ENCODE measurements at places on chromosomes 4 and X.

DNA sequence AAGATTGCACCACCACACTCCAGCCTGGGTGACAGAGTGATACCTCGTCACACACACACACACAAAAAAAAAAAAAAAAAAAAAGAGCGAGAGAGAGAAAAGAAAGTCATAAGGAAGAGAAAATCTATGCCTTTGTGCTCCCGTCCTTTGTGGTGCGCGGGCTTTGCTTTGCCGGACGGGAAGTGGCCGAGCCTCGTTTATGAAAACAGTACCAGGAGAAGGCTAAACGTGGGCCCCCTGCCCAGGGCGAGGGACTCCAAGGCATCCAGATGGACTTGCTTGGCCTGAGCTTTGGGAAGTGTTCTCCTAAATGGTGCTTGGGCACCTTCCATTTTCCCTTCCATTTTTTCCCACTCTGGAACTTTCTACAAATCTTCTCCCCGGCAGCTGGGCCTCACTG, 109.3 kb upstream of the LRPAP1 start:
- no peak for DNase-seq

DNA sequence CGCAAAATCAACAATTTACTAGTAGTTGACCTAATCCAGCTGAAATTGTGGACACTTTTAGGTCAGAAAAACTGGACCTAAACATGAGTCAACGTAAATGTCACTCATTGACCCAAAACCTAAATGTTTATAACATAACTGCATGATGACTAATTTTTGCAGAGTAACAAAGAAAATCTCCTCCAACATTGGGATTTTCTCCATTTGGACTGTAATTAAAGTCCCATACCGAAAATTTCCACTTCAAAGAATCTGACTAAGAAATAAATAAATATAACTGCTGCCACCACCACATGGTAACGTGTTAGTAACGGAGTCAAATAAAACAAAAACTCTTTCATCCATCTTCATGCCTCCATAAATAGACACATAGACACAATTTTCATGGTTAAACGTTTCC, 1.9 kb downstream of the ADGRA3 start:
- no peak for DNase-seq

GRCh38 chr4:10590896-10591295, 93.7 kb downstream of the CLNK start:
- DNase-seq: no peak

GRCh38 chr4:4869731-4870571, 10.5 kb downstream of the MSX1 start:
- no peak for DNase-seq

- no peak for DNase-seq
Observed at GRCh38 chr4:25908491-25908901, 5.5 kb upstream of the SMIM20 start.

DNA sequence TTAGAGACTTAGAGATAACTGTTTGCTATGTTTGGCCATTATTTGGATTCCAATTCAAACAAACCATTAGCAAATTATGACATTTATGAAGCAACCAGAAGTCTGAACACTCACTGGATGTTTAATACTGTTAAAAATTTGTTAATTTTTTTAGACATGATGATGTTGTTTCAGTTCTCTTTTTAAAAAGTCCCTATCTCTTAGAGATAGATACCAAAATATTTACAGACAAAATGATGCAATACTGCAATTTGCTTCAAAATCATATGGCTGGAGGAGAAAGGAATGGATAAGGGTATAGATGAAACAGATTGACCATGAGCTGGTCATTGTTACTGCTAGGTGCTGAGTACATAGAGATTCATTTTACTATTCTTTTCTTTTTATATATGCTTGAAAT, 534.6 kb downstream of the BCOR start:
- no peak for DNase-seq

GRCh38 chrX:8084006-8084405, 87.1 kb downstream of the VCX2 start:
- DNase-seq: no peak

DNA sequence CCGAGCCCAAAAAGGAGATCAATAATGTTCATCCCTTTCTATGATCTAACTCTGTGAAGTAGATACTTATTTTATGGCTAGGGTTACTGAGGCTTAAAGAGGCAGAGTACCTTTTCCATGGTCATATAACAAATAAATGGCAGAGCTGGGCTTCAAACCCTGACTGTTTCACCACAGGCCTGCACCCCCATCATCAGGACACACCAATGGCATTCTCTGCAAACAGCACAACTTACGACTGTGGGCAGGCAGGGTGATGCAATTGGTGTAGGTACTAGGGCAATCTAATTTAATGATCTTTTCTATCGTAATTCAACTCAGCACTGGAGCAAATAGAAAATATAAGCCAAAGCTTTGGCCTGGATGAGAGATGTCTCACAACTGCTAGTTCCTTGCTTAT, 118.8 kb upstream of the CBR4 start:
- no peak for DNase-seq

Data from CD4-positive, alpha-beta T cell treated with Interleukin-17A for 1 hour (primary cell).